ENCODE measurements at places on chromosomes 3 and 15.

- no peak for DNase-seq
Measured at GRCh38 chr3:193046371-193046770, 128.7 kb upstream of the MB21D2 start.

DNA sequence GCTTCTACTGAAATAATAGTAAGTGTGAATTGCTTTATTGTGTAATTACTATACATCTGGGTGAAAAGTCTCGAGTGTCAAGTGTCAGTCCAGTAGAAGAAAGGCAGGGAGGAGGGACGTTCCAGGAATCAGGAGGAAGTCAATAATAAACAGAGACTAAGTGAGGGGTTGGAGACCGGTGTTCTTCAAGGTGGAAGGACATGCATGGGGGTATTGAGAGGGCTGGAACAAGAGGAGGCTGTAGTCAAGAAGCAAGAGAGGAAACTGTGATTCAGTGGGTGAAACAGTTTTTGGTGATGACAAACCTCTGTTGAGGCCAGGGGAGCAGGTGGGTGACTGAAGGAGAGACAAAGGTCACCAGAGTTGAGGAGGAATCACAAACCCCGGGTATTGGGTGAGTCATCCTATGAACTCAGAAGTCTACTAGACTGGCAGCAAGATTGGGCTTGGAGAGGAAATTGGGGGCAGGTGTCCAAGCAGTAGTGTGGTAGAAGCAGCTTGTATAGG, 11.6 kb upstream of the SCAMP5 start:
- no peak for DNase-seq

DNA sequence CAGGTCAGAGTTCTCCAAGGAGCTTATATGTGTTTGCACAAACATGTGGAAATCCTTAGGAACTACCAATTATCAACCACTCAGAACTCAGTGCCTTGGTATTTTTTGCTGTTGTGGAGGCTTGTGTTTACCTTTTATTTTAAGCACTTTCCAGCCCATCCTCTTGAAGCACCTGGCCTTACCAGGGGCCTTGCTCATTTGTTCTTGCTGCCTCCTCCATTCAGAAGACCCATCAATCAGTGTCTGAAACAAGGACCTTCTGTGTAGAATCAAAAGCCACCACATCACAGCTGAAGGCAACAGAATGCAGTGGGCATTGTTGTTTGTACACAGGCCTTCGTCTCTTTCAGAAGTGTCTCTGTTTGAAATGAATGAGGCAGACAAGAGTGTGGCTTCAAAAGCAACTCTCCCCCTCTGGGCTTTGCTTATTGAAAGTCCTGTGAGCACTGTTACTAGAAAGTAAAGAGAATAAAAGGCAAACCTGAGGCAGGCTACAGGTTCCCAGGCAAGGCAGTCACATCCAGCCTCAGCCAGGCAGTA, 24.5 kb upstream of the LIPC start:
- DNase-seq = no peak

- DNase-seq = peak; percentile 13
Measured at GRCh38 chr15:88202231-88202630, 54.3 kb downstream of the NTRK3 start.

DNA sequence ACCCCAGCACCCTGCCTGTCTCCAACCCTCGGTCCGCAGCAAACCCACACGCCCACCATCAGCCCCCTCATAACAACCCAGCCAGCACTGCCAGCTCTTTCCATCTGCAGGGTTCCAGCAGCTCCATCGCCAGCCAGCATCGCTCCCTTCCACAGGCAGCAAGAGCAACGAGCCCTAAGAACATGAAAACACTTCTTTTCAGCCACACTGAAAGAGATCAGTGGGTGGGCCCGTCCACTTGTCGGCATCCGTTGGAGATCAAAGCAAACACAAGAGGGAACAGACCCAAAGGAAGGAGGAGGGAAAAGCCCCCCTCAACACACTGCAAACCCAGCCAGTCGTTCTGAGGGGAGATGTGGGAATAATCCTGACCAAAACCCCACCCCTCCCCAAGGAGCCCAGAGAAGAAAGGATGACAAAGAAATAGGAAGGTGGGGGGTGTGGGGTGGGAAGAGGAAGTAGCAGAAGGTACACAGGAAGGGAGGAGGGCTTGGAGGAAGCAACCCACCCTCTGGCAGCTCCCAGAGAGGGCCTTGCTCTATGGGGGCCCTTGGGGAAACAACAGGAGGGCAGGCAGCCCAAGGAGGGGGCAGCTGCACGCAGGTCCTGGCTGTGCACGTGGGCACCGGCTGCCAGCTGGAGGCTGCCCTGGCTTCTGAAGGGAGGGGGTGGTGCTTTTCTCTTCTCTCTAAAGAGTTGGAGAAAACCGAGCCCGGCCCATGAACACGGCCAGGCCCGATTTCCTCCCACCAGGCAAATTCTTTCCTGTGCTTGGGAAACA, 473.6 kb upstream of the PROK2 start:
- DNase-seq = no peak

- DNase-seq = no peak
Measured at GRCh38 chr3:154571553-154572226, 141.7 kb upstream of the GPR149 start.

GRCh38 chr3:127192576-127193232, at the start of gene PRR23E:
TSS of gene PRR23E (plus strand) at chr3:127193131. CDS start at chr3:127196686, 3,555 bp downstream.
- DNase-seq = no peak

GRCh38 chr15:70146771-70147170, 49.1 kb upstream of the TLE3 start:
- DNase-seq = no peak

DNA sequence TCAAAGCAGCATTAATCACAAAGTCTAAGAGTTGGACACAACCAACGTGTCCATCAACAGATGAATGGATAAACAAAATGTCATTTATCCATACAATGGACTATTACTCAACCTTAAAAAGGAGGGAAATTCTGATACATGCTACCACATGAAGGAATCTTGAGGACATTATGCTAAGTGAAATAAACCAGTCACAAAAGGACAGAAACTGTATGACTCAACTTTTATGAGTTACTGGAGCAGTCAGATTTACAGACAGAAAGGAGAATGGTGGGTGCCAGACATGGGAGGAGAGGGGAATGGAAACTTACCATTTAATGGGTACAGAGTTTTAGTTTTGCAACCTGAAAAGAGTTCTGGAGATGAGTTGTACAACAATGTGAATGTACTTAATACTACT, 43.0 kb upstream of the SEC13 start:
- no peak for DNase-seq

DNA sequence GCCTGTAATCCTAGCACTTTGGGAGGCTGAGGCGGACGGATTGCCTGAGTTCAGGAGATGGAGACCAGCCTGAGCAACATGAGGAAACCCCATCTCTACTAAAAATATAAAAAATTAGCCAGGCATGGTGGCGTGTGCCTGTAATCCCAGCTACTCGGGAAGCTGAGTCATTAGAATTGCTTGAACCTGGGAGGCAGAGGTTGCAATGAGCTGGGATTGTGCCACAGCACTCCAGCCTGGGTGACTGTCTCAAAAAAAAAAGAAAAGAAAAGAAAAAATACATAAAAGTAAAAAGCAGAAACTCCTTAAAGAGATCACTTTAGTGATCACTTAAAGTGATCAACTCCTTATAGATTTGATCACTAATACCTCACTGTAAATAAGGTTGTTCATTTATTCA, 78.0 kb downstream of the GMPS start:
- peak; percentile 9 for DNase-seq

DNA sequence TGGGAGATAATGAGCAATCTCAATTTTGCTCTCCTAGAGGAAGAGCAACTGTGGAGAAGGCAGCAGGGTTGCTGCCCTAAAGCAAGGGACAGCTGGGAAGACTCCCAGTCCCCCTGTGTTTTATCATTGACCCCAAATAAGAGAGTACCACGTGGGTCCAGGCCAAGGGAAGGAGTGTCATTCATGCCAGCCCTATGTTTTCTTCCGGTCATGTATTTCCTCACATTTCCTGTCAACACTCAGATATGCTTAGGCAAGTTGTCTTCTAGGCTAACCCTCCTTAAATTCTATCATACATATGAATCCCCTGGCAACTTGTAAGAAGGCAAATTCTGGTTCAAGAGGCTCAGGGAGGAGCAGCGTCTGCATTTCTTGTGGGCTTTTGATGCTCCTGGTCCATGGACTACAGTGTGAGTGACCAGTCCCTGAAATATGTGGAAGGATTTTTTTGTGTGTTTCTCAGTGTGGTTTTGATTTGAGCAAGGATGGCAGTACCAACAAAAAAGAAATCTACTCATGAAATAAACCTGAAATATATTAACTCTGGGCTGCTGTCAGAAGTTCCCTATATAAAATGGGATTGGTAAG, 31.9 kb upstream of the RPP14 start:
- peak; percentile 31 for DNase-seq

GRCh38 chr15:83250781-83251180, 33.7 kb downstream of the BNC1 start:
- peak; percentile 56 for DNase-seq

DNA sequence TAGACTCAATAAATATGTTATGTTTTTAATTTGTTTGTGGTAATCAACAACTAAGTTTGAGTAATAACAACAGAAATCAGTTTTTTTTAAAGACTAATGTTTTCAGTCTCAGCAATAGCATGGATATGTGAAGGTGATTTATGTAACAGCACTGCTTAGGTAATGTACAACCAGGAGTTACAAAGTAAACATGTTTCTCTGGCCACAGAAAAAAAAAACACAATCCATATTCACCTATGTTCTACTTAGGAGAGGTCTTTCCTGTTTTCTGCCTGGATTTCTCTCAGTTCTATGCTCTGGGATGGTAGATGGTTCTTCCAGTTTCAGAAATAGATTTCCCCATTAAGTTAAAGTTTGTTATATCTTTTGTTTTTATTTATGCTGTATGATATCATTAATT, 579.4 kb downstream of the SI start:
- no peak for DNase-seq

GRCh38 chr15:24621630-24622215, 53.9 kb upstream of the NPAP1 start:
- DNase-seq = no peak

GRCh38 chr3:129491794-129492193, 36.6 kb upstream of the RHO start:
- DNase-seq = no peak

- DNase-seq = no peak
Measured at GRCh38 chr3:98628317-98628716, 34.9 kb upstream of the CPOX start.

GRCh38 chr15:97072545-97072944, 742.0 kb downstream of the NR2F2 start:
- no peak for DNase-seq

- DNase-seq = no peak
Measured at GRCh38 chr3:127674790-127675189, 2.0 kb downstream of the ABTB1 start.

DNA sequence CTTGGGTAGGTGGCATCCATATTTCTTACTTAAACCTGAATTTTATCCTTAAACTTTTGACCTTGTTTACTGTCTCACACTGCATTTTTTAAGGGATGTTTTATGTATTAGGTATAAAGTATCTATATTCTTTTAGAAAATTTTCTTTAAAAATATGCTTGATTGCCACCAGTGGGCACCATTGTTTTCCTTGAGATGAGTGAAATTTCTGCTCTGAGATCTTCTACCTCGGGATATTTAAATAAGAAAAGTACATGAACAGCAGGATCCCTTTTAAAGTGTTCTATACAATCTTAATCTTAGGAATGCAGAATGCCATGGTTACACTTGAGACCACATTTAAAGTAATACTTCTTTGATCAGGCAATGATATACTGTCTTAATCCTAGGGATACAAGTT, 108.7 kb downstream of the SLMAP start:
- DNase-seq = peak; percentile 39

DNA sequence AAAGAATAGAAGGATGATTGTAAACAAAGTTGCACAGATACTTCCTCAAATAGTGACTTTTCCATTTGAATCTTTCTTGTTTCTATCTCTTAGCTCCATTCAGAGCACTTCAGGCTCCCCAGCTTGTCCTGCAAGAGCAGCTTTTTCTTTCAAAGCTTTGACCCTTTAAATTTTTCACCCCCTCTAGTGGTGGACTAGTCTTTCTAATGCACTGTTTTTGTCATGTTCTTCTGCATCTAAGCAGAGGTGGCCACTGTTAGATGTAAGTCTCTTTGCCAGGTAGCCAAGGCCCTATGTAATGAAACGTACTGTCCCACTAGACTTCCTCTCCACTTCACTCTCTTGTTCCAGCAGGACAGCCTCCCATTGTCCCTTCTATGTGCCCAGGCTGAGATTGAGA, 74.0 kb upstream of the MANF start:
- no peak for DNase-seq

DNA sequence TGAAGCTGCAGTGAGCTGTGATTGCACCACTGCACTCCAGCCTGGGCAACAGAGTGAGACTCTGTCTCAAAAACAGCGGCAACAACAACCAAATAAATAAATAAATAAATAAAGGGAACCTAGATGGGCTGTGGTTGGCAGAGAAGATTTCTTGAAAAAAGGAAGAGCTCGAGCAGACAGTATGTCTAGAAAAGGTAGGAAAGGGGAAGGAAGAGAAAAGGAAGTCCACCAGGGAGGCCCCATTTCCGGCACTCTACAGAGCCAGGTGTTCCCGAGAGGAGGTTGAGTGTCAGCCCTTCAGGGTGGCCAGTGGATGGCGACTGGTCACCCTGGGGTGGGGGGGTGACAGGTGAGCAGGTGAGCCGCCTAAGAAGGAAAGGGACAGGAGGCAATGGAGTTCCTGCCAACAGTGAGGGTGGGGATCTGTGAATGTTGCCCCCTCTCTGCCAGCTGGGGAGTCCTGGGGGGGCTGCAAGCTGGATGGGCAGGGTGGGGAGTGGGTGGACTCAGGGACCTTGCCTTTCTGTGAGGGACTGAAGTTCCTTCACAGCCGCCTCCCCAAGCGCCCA, 14.8 kb downstream of the PAQR5 start:
- no peak for DNase-seq

DNA sequence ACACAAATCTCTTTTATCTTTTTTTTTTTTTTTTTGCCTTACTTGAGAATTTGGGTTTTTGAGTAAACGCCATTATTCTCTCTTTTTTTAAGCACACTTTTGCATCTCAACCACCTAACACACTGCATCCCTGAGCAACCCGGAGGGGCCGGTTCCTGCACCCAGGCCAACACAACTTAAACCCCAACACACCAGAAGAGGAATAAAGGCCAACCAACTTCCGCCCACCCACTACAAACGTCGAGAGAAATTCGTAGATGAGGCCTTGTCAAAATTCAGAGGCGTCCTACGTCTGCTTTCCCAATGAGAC, 389 bp upstream of the CCNB2 start:
- no peak for DNase-seq

DNA sequence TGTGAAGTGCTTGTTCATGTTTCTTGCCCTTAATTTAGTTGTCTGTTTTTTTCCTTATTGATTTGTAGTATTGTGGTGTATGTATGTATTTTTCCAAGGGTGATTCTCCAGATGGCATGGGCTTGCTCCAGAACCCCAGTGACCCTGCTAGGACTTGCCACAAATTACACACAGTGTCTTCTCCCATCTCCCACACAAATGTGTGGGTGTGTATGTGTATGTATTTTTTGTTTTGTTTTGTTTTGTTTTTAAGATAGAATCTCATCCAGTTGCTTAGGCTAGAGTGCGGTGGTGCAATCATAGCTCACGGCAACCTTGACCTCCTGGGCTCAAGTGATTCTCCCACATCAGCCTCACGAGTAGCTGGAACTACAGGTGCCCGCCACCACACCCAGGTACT, 36.2 kb upstream of the ARID3B start:
- DNase-seq = no peak
